HAP-1 (cell line): ENCODE measurements at places on chromosomes 1 and 21.

- no peak for DNase-seq
Measured at GRCh38 chr1:93537396-93537795, 89.5 kb downstream of the FNBP1L start.

- DNase-seq: no peak
Measured at GRCh38 chr1:244046907-244047611, 4.0 kb upstream of the ZBTB18 start.

GRCh38 chr1:153399401-153400055 is 8.7 kb upstream of the S100A8 start:
- no peak for DNase-seq

GRCh38 chr1:23673086-23673813 is 18.4 kb upstream of the RPL11 start:
- DNase-seq: peak; percentile 73

DNA sequence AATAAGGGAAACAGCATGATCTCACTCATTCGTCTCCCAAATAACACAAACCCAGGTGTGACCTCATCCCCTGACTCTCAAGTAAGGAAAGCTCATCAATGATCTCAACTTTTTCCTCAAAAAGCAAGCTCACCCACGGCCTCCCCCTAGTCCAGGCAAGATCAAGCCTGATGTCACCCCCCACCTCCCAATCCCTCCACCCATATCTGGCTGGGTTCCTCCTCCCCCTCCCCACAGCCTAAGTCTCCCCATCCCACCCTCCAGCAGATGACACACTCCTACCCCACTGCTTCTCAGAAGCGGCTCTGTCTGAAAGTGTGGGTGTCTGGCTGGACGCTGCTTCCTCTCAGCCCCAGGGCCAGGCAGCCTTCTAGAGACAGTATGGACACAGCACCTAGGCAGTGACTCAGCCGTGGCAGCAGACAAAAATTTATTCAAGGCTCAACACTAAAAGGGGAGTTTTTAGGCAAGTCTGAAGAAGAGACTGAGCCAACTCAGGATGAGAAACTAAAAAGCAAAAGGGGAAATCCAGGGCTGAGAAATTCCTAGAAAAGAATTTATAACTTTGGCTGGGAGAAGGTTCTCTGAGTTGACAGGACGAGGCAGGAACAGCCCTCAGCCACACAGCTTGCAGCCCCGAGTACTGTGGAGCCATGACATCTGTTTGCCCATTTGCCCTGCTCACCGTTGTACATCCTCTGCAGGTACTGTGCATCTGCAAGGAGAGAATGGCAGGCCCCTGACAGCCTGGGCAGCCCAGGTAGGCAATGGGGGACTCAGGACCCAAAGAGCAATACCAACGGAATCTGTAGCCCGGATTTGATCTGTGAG is 81.6 kb upstream of the LRRC8D start:
- DNase-seq: no peak

- DNase-seq: no peak
Measured at GRCh38 chr1:228487336-228488124, at the start of gene RNF187. TSS of gene RNF187 (plus strand) at chr1:228487382.

DNA sequence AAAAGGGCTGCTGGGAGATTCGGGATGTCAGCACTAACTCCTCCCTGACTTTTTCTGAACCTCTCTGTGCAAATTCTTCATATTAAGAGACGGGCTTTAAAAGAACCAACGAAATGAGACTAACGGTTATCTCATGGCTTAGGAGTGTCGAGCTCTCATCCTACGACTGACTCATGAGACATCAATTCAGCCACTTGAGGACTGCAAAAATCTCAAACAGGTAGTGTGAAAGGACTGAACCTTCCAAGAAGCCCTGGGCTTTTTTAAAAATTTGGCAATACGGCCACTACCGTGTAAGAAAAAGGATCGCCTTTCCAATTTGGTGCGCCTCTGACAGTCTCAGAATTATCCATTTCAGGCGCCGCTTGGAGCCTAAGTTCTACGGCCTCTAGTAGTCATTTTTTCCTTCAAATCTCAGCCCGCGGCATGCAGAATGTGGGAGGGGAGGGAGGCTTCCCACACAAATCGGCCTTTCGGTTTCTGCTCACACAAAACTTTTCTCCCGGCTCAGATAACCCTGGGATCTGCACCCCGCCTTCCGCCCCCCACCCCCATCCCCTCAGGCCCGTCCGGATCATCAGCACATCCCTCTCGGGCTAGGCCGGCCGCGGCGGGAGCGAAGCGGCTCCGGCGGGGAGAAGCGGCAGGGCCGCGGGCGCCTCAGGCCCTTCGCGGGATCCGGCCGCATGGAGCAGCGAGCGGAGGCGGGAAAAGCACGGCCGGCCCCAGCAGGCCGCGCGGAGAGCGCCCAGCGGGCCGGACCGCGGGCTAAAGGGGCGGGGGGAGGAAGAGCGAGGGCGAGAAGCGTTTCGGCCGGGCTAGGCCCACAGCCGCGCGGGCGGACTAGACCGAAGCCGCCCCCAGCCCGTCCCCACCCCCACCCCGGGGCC is 618 bp downstream of the HNRNPR start:
- DNase-seq: peak; percentile 45

GRCh38 chr1:61776091-61776490 is 33.8 kb downstream of the PATJ start:
- no peak for DNase-seq

DNA sequence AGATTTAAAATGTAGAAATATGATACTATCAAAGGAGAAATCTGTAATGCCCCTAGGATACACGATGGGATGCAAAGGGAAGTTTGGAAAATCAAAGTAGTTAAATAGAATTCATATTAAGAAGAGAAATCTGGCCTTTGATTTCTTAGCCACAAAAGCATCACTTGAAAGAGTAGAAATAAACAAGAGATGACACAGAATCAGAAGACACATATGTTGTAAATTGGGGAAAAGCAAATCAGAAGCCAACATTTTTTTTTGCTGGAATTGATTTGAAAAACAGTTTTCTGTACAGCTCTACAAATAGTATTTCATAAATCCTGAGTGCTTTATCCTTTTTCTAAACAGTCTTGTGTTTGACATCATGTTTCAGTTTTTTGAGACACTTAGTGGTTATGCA is 12.4 kb upstream of the TNFSF18 start:
- no peak for DNase-seq

DNA sequence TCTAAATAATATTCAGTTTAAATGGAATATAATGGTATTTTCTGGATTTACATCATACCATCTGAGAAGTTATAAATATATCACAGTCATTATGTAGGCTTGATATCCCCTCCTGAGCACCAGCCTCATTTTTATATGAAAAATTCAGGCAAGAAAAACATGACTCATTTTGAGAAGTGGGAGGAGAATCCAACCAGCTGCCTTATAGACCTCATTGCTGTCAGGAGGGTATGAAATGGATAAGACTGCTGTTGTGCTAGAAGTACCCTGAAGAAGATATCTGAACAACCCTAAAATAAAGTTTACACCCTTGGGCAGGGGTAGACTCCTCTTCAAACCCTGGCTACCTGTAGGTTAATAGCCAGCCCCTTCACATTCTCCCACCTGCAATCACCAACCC is 8.8 kb downstream of the GIPC2 start:
- no peak for DNase-seq

DNA sequence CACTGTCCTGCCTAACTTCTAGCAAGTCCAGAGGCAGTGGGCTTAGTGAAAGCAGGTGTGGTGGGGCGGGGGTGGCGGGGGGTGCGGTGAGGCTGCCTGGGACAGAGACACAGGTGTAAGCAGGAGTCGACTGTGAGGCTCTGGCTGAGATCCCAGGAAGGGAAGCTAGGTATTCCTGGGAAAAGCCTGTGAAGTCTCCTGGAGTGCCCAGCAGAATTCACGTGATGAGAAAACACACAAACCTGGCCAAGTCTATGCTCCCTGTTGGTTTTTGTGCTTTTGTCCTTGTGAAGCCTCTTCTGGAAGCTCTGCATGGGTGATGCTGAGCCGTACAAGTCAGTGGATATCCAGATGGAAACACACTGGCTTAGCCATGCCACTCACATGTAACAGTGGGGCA is 5.3 kb downstream of the GALNT2 start:
- DNase-seq: no peak
